ENCODE measurements at places on chromosomes 5 and 9. TPM values are rescaled to one million over a fixed set of nuclear protein-coding genes. Genes with fewer than 3 reads are reported as not detected.

- DNase-seq: no peak
- H3K27me3 ChIP-seq: no peaks in the 10 kb centered on the region
- H3K4me3 ChIP-seq: no peak overlapping the region
- H3K36me3 ChIP-seq: no peaks in the 10 kb centered on the region
- H3K27ac ChIP-seq: no peak overlapping the region
Observed at GRCh38 chr9:110999379-110999778, 38.9 kb downstream of the LPAR1 start.

Gene HACD4
- 2.2 TPM for total RNA-seq

DNA sequence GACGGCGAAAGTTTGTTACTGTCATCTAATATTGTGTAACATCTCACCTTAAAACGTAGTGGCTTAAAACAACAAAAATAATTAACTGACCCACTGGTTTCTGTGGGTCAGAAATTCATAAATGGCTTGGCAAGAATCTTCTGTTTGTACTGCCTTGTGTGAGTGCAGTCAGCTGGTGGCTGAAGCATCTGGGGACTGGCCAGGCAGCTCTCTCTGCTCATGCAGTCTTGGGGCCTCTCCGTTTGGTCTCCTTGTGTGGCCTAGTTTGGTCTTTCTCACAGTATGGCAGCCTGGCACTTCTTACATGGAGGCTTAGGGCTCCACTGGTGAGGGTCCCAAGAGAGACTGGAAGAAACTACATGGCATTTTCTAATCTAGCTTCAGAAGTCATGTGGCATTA is 49.0 kb upstream of the CTXN3 start:
- DNase-seq: no peak
- H3K27me3 ChIP-seq: no peaks in the 10 kb centered on the region
- H3K4me1 ChIP-seq: peaks cover 2% of the 10 kb centered on the region
- H3K27ac ChIP-seq: no peak overlapping the region
- H3K36me3 ChIP-seq: no peaks in the 10 kb centered on the region

- no peaks in the 10 kb centered on the region for H3K27me3 ChIP-seq
- H3K4me3 ChIP-seq: no peak overlapping the region
- no peak overlapping the region for H3K27ac ChIP-seq
- no peak for DNase-seq
- H3K36me3 ChIP-seq: peaks cover 10% of the 10 kb centered on the region
Observed at GRCh38 chr9:90822866-90823265, 21.2 kb downstream of the SYK start.

Gene HTR1A
- not detected for total RNA-seq

- no peaks in the 10 kb centered on the region for H3K4me1 ChIP-seq
- no peak for DNase-seq
- no peak overlapping the region for H3K27ac ChIP-seq
- no peaks in the 10 kb centered on the region for H3K27me3 ChIP-seq
- no peak overlapping the region for H3K4me3 ChIP-seq
Observed at GRCh38 chr5:153630546-153630945, 140.1 kb downstream of the GRIA1 start.

- H3K36me3 ChIP-seq: peaks cover 4% of the 10 kb centered on the region
- H3K4me3 ChIP-seq: peak within 1 kb of the TSS; percentile 91
- H3K4me1 ChIP-seq: peaks cover 28% of the 10 kb centered on the region
- no peaks in the 10 kb centered on the region for H3K27me3 ChIP-seq
- peak within 1 kb of the TSS; percentile 80 for H3K27ac ChIP-seq
Observed at GRCh38 chr9:127854184-127854806, at the start of gene ENG. ENG (minus strand) TSS chr9:127854658; CDS start chr9:127854355, 303 bp downstream.

Gene ADAMTS2
- total RNA-seq: not detected

DNA sequence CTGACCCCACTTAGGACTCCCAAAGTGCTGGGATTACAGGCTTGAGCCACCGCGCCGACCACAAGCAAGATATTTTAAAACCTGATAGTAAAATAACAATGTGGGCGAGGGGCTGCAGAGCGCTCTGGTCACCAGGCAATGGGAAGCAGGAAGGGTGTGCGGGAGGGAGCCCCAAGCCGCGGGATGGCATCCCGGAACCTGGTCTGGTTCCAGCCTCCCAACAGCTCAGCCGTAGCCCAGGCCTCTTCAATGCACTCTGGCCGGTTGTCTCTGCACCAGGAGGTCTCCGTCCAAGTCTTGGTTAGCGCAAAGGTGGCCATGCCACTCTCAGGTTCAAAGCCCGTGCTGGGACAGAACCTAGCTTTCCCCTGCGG is 694 bp upstream of the UAP1L1 start:
- peaks cover 5% of the 10 kb centered on the region for H3K4me1 ChIP-seq
- H3K4me3 ChIP-seq: peak overlapping the region; percentile 36
- DNase-seq: no peak
- H3K36me3 ChIP-seq: no peaks in the 10 kb centered on the region

Gene RGS7BP
- total RNA-seq: not detected

GRCh38 chr5:111676466-111676865 is 80.5 kb downstream of the NREP start:
- no peak for DNase-seq
- no peaks in the 10 kb centered on the region for H3K36me3 ChIP-seq
- H3K27ac ChIP-seq: no peak overlapping the region
- no peaks in the 10 kb centered on the region for H3K4me1 ChIP-seq
- no peak overlapping the region for H3K4me3 ChIP-seq

DNA sequence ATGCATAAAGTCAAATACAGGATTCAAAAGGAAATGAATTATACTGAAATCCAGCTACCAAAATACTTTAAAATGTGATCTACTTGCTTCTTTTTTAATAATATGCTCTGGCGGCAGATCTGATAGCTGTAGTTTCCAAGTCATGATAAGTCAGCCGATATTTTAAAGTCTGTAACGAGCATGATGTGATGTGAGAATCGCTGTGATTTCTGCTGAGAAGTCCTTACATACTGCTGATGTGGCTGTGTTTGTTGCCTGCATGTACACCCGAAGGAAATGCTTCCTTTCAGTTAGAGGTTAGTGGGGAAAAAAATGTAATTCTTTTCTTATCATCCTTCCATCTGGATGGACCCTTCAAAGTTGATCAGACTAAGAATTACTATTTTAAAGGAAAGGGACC is 4.8 kb upstream of the SEMA4D start:
- H3K27ac ChIP-seq: peak overlapping the region; percentile 83
- H3K27me3 ChIP-seq: no peaks in the 10 kb centered on the region
- H3K36me3 ChIP-seq: no peaks in the 10 kb centered on the region

DNA sequence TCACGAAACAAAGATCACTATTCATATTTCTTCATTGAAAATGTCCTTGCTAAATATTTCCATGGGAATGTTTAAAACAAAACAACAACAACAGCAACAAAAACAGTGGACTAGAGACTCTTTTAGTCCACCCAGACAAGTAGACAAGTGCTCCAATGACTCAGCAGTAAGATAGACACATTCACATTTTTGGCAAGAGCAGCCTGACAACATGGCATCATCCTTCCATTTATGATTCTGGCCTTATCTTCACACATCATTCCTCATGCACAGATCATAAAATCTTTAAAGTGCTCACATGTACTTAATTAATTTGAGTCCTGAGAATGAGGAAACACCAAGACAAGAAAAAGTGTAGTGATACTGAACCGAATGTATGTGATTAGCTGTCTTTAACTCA is 132.6 kb upstream of the PDE4D start:
- no peak overlapping the region for H3K4me3 ChIP-seq
- H3K27me3 ChIP-seq: no peaks in the 10 kb centered on the region
- no peaks in the 10 kb centered on the region for H3K36me3 ChIP-seq
- H3K4me1 ChIP-seq: no peaks in the 10 kb centered on the region

Gene DPYSL3
- total RNA-seq: 0.07 TPM

DNA sequence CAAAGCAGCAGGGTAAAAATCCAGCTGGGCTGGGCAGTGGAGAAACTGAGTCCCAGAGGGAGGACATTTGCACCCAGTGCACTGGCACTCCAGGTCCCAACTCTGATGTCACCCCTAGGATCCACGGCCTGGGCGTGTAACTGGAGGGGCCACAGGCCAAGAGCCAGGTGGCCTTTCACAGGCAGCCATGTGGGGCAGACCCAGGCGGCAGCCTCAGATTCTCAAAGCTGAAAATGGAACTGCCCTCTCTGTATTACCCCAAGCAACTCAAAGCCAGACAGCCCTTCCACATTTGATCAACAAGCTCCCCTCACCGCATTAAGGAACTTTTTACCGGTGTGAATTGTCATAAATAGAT is 46.7 kb downstream of the RASGEF1C start:
- DNase-seq: peak; percentile 46
- no peak overlapping the region for H3K4me3 ChIP-seq
- no peaks in the 10 kb centered on the region for H3K4me1 ChIP-seq
- peaks cover 28% of the 10 kb centered on the region for H3K27me3 ChIP-seq
- no peaks in the 10 kb centered on the region for H3K36me3 ChIP-seq
- H3K27ac ChIP-seq: no peak overlapping the region

Gene TOR4A
- total RNA-seq: 38.4 TPM

DNA sequence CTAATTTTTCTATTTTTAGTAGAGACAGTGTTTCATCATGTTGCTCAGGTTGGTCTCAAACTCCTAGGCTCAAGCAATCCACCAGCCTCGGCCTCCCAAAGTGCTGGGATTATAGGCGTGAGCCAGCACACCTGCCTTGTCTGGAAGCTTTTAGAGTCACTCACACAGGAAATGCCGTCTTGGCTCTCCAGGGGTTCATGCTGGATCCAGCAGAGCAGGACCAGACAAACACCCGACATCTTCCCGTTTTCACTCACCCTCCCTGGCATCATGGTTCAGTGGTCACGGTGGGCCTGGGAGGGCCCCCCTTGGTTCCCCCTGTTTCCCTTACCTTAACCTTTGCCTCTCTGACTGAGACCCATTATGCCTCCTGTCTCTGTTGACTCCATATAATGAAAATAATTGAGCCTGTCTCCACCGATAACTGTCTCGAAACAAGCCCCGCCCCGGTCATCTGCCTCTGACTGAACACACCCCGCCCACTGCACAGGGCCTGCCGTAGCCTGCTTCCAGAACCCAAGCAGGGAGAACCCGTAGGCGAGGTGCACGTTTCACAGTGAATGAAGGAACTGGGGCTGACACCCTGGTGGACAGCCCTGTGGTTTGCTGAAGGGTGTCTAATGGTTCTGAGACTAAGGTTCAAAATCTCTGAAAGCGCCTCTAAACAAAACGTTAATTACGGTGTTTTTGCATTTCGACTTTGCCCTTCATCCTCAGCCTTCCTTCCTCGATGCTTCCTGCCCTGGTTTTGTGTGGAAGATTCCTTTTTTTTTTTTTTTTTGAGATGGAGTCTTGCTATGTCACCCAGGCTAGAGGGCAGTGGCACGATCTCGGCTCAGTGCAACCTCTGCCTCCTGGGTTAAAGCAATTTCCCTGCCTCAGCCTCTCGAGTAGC is 39.7 kb upstream of the SPRY4 start:
- H3K4me1 ChIP-seq: peaks cover 27% of the 10 kb centered on the region
- peak overlapping the region; percentile 59 for H3K27ac ChIP-seq
- no peak overlapping the region for H3K4me3 ChIP-seq

All from natural killer cell treated with Interleukin-12 subunit alpha and Interleukin-12 subunit beta and Interleukin-15 and Interleukin-18, amount 100 ng/mL, for 72 hours (primary cell).